Fibroblast of skin of right biceps (primary cell): ENCODE measurements at places on chromosomes 16 and 17.

GRCh38 chr17:44383861-44384260, 5.6 kb downstream of the ITGA2B start:
- no peak for DNase-seq

DNA sequence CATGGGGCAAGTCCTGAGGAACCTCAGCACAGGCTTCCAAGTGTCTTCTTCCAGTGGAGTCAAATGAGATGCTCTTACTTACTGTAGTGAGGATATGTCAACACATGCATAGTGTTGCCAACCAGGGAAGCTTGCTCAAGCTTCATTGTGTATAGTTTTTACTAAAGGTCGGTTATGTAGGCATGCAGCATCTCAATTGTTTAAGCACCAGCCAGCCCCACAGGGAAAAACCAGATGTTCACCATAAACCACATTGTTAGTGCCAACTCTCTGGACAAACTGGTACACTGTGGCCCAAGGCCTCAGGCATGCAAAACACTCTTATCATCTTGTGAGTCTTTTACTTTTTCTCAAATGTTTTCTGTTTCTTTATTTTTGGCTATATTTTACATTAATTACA, 152.1 kb downstream of the PHKB start:
- DNase-seq = no peak

DNA sequence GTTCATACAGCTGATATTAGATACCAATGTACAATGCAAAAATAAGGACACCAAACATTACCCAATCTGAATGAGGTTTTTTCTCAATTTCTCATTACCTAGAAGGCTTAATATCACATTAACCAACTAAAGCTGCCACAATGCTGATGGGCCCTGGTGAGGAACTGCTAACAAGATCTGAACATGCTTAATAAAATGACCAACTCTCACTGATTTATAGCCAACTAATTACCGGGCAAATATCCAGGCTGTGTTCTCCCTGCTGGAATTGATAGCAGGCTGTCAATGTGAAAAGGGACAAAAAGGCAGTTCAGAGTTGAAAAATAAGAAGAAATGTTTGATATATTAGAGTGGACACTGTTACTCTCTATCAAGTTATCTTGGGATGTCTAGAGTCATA, 124.6 kb downstream of the TOX3 start:
- DNase-seq = no peak

- peak; percentile 12 for DNase-seq
Observed at GRCh38 chr16:22240023-22240710, 34.1 kb downstream of the EEF2K start.

- peak; percentile 54 for DNase-seq
Observed at GRCh38 chr17:42937712-42938596, 26.3 kb downstream of the AARSD1 start.

- DNase-seq = no peak
Observed at GRCh38 chr16:22675745-22676540, 138.0 kb upstream of the HS3ST2 start.
